HCT116 (cell line): ENCODE measurements at places on chromosomes 2 and 18. TPM values are rescaled to one million over a fixed set of nuclear protein-coding genes. Genes with fewer than 3 reads are reported as not detected.

Gene HMSD
- total RNA-seq: 5.3 TPM

- DNase-seq: no peak
- H3K27me3 ChIP-seq: peaks cover 51% of the 10 kb centered on the region
- no peak overlapping the region for H3K4me3 ChIP-seq
- no peaks in the 10 kb centered on the region for H3K4me1 ChIP-seq
Observed at GRCh38 chr2:176793792-176794191, 418.8 kb upstream of the HNRNPA3 start.

DNA sequence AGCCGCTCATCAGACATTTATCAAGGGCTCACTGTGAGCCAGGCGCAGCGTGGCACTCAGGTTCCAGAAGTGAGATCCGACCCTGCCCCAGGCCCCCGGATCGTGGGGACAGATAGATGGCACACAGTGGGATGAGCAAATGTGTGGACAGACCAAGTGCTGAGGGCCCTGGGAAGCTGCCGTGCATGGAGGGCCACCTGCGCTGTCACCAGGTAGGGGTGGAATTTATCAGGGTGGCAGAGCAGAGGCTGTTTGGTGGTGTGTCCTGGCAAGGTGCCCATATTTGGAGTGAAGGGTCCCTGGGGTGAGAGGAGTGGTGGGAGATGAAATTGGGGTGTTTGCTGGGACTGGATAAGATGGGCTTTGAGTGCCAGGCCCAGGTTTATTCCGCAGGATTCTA is 92.8 kb upstream of the HS6ST1 start:
- H3K4me3 ChIP-seq: no peak overlapping the region
- H3K36me3 ChIP-seq: no peaks in the 10 kb centered on the region
- H3K4me1 ChIP-seq: no peaks in the 10 kb centered on the region; the same call in 1 of the 2 replicates
- H3K27ac ChIP-seq: no peak overlapping the region

Gene POTEC
- not detected for total RNA-seq

DNA sequence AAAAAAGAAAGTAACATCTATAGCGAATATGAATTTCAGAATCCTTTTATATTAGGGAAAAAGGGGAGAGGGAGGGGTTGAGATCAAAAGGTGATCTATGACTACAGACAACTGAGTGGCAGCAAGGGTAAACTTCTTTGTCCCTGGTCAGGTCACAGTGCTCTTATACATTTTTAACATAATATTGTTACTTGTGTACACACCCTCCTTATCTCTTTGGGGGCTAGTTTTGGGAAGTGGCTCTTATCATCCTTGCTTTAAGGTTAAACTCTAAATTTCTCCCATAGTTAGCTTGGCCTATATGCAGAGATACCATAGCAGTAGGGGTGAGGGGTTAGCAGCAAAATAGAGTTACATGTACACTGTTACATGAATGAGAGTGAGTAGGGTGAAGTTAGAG is 31.6 kb upstream of the ATG16L1 start:
- H3K27ac ChIP-seq: no peak overlapping the region
- no peak overlapping the region for H3K4me3 ChIP-seq
- no peak for DNase-seq
- H3K4me1 ChIP-seq: no peaks in the 10 kb centered on the region
- no peaks in the 10 kb centered on the region for H3K36me3 ChIP-seq

- no peaks in the 10 kb centered on the region for H3K4me1 ChIP-seq
- no peak overlapping the region for H3K4me3 ChIP-seq
- H3K36me3 ChIP-seq: no peaks in the 10 kb centered on the region; the same call in none of the 2 replicates
- no peaks in the 10 kb centered on the region for H3K27me3 ChIP-seq
- H3K27ac ChIP-seq: no peak overlapping the region
- DNase-seq: no peak
Observed at GRCh38 chr2:24832073-24832461, 38.8 kb downstream of the CENPO start.
